Endodermal cell (in vitro differentiated cells): ENCODE measurements at places on chromosomes 1 and 21.

DNA sequence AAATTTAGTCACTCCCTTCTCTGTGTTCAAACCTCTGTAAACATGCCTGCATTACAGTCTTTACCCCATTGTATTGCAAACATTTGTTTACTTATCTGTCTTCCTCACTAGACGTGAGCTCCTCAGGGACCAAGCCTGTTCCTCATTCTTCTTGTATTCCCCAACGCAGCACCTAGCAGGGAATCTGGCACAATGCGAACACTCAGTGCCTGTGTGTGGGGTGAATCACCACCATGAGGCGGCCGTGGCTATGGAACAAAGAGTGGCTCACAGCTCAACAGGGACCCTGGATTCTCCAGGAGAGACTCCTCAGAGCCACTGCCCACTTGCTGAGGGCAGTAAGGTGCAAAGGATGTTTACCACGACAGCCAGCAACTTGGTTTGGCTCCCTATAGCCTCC lies 95.9 kb downstream of the DDX20 start:
- peak overlapping the region; percentile 75 for H3K27ac ChIP-seq
- peak; percentile 67 for DNase-seq
- H3K27me3 ChIP-seq = peaks cover 8% of the 10 kb centered on the region
- no peak overlapping the region for H3K4me3 ChIP-seq

DNA sequence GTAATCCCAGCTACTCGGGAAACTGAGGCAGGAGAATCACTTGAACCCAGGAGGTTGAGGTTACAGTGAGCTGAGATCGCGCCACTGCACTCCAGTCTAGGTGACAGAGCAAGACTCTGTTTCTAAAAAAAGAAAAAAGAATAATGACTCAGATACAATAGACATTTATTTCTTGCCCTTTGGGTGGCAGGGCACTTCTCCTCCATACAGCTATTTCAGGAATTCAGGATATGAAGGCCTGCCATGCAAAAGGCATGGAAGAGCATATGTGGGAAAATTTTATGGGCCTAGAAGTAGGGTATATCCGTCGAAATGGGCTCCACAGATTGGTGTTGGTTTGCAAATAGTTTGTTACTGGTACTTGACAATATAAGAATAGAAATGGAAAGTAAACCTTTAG lies 20.2 kb upstream of the POGZ start:
- no peak overlapping the region for H3K27ac ChIP-seq
- H3K27me3 ChIP-seq = no peaks in the 10 kb centered on the region
- H3K4me3 ChIP-seq = no peak overlapping the region
- no peak for DNase-seq
- H3K4me1 ChIP-seq = no peaks in the 10 kb centered on the region

DNA sequence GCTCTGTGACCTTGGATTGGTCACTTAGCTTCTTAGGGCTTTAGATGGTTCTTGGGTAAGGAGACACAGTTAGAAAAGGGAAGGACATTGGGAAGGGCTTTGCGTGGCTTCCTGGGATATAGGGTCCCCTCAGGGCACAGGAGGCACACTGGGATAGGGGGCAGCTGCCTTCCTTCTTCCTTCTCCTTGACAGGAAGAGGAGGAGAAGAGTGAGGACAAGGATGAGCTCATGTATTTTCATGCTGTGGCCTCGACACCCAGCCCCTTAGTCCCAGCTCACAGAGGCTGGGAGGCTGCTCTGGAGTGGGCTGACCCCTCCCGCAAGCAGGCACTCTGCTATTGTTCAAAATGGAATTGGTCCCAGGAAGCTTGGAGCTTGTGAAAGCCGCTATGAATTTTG lies 45.7 kb upstream of the POU3F1 start:
- H3K4me1 ChIP-seq = no peaks in the 10 kb centered on the region
- H3K36me3 ChIP-seq = no peaks in the 10 kb centered on the region
- peak overlapping the region; percentile 37 for H3K27ac ChIP-seq
- H3K4me3 ChIP-seq = no peak overlapping the region
- no peak for DNase-seq

DNA sequence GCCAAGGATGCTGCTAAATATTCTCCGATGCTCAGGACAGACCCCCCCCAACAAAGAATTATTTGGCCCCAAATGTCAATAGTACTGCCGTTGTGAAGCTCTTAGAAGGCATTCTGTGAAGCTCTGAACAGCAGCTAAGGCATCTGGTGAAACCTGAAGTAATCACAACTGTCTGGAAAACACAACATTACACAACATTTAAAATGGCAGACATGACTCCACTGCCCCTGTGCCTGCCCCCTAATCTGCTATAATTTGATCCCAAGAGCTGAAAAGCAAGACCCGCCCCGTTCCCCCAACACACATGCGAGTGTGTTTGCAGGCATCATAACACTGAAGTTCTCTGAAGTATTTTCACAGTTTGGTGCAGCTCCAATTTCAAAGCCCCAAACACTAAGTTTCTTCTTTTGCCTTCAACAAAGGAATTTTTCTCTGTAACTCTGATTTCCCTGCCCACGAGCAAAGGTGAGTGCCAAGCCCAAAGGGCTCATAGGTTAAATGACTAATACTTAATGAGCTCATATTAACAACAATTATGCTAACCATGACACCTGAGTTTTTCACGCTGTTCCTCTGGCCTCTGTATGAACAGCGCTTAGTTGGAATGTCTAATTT lies 129.2 kb downstream of the CLIC6 start:
- no peak for DNase-seq
- no peaks in the 10 kb centered on the region for H3K27me3 ChIP-seq
- no peaks in the 10 kb centered on the region for H3K36me3 ChIP-seq
- no peak overlapping the region for H3K27ac ChIP-seq

- no peak overlapping the region for H3K27ac ChIP-seq
- H3K4me3 ChIP-seq = no peak overlapping the region
- H3K27me3 ChIP-seq = no peaks in the 10 kb centered on the region
- H3K4me1 ChIP-seq = no peaks in the 10 kb centered on the region
- no peak for DNase-seq
Measured at GRCh38 chr21:27077501-27077900, 110.6 kb upstream of the ADAMTS5 start.

GRCh38 chr21:31885146-31885545 lies 12.3 kb downstream of the HUNK start:
- H3K27ac ChIP-seq = no peak overlapping the region
- no peaks in the 10 kb centered on the region for H3K36me3 ChIP-seq
- no peaks in the 10 kb centered on the region for H3K4me1 ChIP-seq

- H3K27me3 ChIP-seq = no peaks in the 10 kb centered on the region
- no peak overlapping the region for H3K4me3 ChIP-seq
- H3K36me3 ChIP-seq = peaks cover 36% of the 10 kb centered on the region
- no peak for DNase-seq
- no peak overlapping the region for H3K27ac ChIP-seq
Measured at GRCh38 chr1:119943216-119943615, 46.9 kb upstream of the ADAM30 start.

- DNase-seq = no peak
- no peaks in the 10 kb centered on the region for H3K4me1 ChIP-seq
- no peaks in the 10 kb centered on the region for H3K36me3 ChIP-seq
- H3K27ac ChIP-seq = no peak overlapping the region
- H3K27me3 ChIP-seq = no peaks in the 10 kb centered on the region
Measured at GRCh38 chr1:233869680-233870079, 34.8 kb upstream of the SLC35F3 start.

GRCh38 chr1:56545711-56546110 lies 33.7 kb downstream of the PLPP3 start:
- H3K27ac ChIP-seq = no peak overlapping the region
- peaks cover 18% of the 10 kb centered on the region for H3K4me1 ChIP-seq
- H3K27me3 ChIP-seq = no peaks in the 10 kb centered on the region
- DNase-seq = no peak
- H3K36me3 ChIP-seq = no peaks in the 10 kb centered on the region

- H3K27me3 ChIP-seq = no peaks in the 10 kb centered on the region
- no peaks in the 10 kb centered on the region for H3K36me3 ChIP-seq
- no peak overlapping the region for H3K4me3 ChIP-seq
Measured at GRCh38 chr1:107184888-107185287, 44.0 kb downstream of the NTNG1 start.

GRCh38 chr1:115925467-115925866 lies 50.8 kb upstream of the SLC22A15 start:
- no peak overlapping the region for H3K4me3 ChIP-seq
- DNase-seq = peak; percentile 56
- H3K36me3 ChIP-seq = no peaks in the 10 kb centered on the region
- H3K4me1 ChIP-seq = peaks cover 12% of the 10 kb centered on the region
